ENCODE measurements at places on chromosomes 2 and 18.

DNA sequence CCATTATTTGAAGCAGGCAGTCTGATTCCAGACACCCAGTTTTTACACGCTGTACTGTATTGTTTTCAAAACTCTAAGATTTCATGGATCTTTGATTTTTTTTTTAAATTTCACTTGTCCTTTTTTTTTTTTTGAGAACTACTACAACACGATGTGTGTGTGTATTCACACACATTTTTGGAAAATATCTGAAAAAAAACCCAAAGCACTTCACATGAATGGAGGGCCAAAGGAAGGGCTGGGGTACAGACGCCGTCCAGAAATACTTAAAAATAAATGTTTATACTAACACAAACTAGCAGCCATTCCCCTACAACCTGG is 314 bp upstream of the SSB start:
- no peak for DNase-seq

DNA sequence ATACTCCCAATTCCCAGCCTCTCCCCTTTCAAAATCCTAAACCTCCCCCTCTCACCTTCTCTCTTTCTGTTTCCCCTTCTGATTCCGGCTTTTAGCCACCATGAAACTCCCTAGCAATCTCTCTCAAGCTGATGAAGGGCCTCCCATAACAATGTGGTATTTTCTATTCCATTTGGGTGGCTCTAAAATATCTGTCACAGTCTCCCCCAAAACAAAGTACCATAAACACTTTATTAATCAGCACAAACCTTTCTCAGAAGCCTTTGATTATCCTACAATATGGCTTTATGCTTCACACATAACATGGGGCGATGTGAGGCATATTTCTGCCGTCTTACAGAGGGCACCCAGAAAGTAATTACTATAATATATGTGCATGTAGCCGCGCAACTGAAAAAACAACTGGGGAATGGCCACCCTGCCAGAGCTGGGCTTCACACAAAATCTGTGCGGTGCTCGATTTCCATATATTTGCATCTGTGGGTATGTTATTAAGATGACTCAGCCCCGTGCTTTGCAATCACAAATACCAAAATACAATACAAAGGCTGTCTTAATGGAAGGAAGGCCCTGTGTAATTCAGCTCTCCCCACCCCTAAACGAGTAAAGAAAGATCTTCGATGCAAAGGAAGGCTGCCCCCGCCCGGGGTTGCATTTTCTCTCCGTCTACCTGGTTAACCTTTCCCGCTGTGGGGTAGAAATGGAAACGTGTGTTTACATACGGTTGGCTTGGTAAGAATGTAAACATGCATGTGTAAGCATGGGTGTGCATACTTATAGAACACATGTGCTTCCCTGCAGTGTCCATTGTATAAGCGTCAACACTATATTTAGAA is 81.4 kb downstream of the CELF4 start:
- no peak for DNase-seq

GRCh38 chr2:226888378-226888965 is 52.6 kb downstream of the RHBDD1 start:
- DNase-seq, result no peak

DNA sequence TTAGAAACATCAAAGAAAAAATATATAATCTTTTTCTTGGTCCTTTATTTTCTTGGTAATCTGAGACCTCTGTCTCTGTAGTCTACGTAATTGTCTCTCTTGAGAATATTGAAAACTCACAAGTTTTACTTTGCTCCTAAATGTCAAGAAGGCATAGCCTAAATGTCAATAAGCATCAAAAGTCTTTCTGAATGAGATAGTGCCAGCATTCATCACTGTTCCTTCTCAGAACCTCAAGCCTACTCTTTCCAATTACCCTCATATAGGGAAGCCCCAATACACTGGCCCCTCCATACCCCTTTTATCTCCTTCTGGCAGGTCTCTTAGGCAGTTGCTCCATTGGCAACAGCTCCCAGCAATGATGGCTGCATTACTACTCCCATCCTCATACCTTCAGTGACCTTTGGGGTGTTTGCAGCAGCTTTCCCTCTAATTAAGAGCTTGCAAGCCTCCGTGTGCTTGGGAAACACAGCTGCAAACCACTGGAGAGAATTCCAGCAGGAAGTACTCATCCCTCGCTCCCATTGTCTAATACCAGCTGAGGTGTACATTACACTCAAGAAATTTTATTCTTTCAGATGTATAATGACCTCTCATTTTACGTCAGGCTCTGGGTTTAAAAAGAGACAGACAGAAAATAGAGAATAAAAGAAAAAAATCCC is 95.8 kb downstream of the KYNU start:
- DNase-seq, result no peak

- DNase-seq, result no peak
Measured at GRCh38 chr18:74841248-74841647, 243.6 kb downstream of the ZNF407 start.

GRCh38 chr2:172099472-172100079 is 3.1 kb downstream of the DLX2 start:
- no peak for DNase-seq

GRCh38 chr18:33020877-33021276 is 248.1 kb upstream of the KLHL14 start:
- no peak for DNase-seq

GRCh38 chr18:27967913-27968824 is 208.8 kb downstream of the CDH2 start:
- no peak for DNase-seq

- no peak for DNase-seq
Measured at GRCh38 chr18:28684746-28685355, 507.9 kb upstream of the CDH2 start.

DNA sequence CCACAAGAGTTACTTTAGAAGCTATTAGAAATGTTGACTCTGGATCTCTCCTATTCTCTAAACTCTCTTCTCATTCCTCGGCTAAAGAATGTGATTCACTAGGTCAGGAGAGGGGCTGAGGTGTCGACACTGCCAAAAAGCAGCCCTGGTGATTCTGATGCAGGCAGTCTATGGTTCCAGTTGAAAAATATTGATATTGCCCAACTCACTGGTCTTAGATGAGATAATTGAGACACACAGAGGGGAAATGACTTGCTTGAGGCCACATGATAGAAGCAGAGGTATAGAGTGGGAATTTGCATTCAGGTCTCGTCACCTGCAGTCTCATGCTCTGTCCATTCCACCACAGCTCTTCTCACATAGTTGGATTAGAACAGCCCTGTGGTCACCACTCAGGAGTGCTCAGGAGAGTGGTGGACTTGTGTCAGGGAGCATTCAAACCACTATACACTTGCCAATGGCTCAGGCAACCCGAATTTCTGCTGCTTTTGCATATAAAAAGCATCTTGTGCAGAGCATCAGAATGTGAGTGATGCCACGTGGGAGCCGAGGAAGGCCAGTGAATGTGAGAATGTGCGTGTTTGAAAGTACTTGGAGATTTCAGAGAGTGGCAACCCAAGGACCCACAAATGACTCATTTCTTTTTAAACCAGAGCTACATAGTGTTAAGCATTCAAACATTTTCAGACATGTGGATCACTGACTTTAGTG is 65.1 kb upstream of the CTLA4 start:
- no peak for DNase-seq

- no peak for DNase-seq
Measured at GRCh38 chr2:204010628-204011560, 74.3 kb downstream of the ICOS start.

GRCh38 chr2:217220228-217221013 is 360.6 kb upstream of the TNP1 start:
- no peak for DNase-seq

DNA sequence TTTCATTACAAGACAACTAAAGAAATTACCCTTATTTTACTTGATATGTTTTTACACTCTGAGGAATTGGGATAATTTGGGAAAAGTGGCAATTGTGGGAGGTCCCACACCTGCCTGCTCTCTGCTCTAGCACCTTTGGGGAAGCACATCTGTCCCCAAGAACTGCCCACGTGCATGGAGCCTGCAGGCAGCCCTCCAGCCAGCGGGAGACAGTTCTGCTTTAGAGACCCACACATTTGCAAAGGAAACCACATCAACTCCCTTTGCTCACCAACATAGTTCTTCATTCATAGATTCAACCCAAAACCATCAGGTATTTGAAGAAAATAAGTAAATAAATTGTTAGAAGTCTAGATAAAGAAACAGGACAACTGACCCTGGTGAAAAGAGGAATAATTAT is 239.9 kb upstream of the ID2 start:
- DNase-seq, result no peak
